Stimulated activated CD4-positive, alpha-beta T cell treated with anti-CD3 and anti-CD28 coated beads, TNF-alpha, amount 100 ng/mL, for 1 hour (primary cell): ENCODE measurements at places on chromosomes 5 and 9.

DNA sequence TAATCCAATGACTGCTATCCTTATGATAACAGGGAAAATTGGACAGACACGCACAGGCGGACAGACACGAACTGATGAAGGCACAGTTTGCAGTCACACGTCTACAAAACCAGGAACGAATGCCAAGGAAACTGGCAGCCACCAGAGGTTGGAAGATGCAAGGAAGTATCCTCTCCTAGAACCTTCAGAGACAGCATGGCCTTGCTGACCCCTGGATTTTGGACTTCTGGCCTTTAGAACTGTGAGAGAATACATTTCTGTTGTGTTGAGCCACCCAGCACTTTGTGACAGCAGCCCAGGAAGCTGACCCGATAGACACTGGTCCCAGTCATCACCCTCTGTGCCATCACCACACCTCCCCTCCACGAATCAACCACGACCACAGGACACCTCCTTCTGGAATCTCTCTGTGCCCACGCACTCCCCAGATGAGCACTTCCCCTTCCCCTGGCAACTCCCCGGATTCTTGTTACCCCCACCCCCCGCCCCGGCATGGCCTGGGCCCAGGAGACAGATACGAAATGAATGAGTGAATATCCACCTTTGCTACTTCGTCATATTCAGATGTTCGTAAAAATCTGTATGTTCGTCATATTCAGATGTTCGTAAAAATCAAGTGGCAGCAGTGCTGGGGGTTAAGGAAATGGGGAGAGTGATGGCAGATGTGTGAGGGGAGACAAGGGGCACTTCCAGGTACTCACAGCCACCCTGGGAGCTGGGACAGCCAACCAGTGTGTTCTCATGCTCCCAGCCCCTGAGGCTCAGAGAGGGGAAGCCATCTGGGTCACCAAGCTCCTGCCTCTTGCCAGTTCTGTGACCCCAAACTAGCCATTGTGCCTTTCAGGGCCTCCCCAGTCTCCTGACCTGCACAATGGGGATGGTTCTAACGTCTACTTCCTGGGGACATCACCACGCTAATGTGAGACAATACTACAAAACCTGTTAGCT, 18.5 kb downstream of the GBGT1 start:
- DNase-seq, result no peak

GRCh38 chr9:77177894-77178794, 810 bp downstream of the VPS13A start:
- DNase-seq, result peak; percentile 10

DNA sequence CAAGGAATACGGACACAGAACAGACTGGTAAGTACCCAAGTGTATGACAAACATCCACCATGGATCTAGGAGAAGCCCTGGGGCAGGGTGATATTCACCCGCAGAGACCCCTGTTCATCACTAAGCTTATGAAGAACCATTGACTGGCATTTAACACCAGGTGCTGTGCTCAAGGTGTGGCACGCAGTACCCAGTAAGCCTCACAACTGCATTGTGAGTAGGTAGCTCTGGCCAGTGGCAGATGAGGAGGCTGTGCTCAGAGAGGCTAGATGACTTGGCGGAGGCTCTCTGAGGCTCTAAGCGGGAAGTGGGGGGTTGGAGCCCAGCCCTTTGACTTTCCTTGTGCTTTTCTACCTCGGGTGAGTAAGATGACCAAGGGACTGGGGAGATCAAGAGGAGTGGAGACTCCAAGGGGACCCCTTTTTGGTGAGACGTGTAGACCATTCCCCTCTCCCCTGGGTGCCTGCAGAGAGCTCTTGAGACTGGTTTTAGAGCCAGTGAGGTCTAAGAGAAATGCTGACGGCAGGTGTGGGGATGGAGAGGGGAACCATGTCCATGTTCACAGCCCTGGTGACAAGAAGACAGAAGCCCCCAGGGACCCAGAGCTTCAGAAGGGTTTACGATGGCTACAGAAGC, 70.8 kb downstream of the IL6ST start:
- no peak for DNase-seq

- no peak for DNase-seq
These were observed 2.3 kb downstream of the FAM170A start for GRCh38 chr5:119631660-119632059.

GRCh38 chr9:128818839-128819715, 777 bp downstream of the ENDOG start:
- DNase-seq, result no peak

DNA sequence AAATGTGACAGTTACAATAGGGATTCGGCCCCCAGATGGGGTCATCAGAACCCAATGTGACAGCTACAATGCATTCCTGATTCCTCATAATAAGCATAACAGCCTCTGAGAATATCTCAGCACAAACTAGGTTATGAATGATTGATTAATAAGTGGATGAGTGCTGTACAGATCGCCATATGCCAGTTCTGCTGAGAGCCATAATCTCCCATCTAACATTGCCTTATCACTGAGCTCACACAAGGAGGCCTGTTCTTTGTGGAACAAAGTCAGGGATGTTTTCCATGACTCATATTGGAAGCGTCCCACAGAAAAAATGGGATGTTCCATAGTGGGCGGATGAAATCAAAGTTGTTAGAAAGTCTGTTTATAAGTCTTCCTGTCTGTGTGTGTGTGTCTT, 89.6 kb downstream of the KIF4B start:
- DNase-seq, result no peak

GRCh38 chr5:57007344-57007743, 55.4 kb upstream of the MIER3 start:
- DNase-seq, result no peak

DNA sequence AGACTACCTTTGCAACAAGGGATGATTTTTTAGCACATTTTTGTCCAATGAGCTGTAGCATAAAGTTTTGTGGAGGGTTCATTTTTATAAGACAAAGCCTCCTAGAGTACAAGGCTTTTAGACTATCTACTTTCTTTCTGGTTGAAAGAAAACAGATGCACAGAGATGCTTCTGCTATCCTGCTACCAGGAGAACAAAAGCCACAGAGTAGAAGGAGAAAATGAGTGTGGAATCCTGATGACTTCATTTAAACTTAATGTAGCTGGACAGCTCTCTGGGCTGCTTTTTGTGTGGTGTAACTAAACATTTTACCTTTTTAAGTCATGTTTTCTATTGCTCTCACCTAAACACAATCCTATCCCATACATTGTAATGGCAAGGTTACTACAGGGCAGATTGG, 1009.4 kb downstream of the TLE1 start:
- DNase-seq, result no peak

GRCh38 chr5:93130624-93131490, 450.2 kb downstream of the NR2F1-AS1 start:
- no peak for DNase-seq

GRCh38 chr9:127878001-127878651, 651 bp upstream of the AK1 start:
- DNase-seq, result no peak

DNA sequence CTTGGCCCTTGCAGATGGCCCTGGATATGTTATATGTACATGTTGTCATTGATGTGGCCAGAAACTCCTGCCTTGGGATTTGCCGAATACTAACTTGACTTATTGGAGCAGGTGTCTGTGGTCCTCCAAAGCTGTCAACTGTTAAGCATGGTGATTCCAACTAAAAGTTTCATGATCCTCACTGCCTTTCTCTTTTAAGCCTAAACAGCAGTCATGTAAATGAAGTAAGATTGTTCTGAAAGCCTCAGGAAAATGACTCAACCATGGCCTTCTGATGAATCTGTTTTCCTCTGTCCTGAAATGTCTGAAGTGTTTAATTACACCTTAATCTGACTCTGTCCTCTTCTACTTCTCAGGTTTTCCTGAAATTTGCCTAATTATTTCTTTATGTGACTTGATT, 245.0 kb downstream of the FAM114A2 start:
- no peak for DNase-seq

GRCh38 chr5:102223542-102224477, 72.3 kb downstream of the SLCO4C1 start:
- DNase-seq, result no peak

GRCh38 chr9:133203506-133204075, 5.5 kb downstream of the OBP2B start:
- DNase-seq, result no peak

DNA sequence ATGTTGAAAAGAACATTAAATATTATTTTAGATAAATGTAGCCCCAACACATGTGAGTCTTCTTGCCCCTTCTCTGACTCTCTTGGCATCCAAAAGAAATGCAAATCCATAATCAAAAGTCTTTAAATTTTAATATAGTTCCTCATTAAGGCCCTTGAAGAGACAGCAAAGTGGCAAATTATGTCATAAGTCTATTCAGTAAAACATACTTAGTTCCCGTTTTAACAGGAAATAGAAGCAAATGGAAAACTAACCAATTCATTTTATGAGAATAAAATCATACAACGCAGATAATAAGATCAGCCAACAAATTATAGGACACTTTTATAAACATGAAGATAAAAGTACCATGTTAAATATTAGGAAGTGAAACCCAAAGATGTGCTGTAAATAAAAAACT, 20.1 kb upstream of the IFNB1 start:
- no peak for DNase-seq

DNA sequence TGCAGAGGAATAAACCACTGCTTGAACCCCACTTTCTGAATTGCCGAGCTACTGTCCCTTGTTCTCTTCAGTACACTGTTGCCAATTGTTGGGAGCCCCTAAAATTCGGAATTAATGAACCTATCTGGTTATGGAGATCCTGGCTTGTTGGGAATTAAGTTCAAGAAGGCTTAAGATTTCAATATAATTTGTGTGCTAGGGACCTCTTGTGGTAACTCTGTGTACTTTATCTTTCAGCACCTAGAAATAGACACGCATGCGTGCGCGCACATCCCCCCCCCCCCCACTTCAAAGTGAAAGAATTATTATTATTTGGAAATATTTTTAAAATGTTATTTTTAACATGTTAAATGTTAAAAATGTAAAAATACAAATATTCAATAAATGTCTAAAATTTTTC, 53.3 kb upstream of the FAM169A start:
- no peak for DNase-seq

GRCh38 chr5:89922161-89922560, 487.4 kb downstream of the CETN3 start:
- DNase-seq, result no peak

DNA sequence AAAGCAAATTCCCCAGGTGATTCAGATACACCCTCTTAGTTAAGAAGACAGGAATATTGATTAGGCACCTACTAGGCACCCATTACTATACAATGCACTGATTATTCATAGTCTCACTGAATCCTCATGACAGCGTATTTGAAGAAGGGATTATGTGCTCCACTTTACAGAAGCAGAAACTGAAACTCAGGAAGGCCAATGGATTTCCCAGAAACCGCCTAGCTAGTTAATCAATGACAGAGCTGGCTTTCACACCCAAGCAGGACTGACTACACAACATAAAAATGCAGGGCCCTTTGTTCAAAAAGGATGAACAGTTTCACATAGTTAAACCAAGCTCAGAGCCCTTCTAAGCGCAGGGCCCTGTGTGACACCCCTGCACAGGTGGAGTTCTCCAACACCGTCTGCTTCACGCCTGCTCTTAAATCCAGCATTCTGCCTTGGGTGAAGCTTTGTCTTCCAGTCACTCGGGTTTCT, 117.3 kb downstream of the TTLL11 start:
- no peak for DNase-seq

GRCh38 chr9:137326445-137327065, 24.5 kb upstream of the NRARP start:
- no peak for DNase-seq

DNA sequence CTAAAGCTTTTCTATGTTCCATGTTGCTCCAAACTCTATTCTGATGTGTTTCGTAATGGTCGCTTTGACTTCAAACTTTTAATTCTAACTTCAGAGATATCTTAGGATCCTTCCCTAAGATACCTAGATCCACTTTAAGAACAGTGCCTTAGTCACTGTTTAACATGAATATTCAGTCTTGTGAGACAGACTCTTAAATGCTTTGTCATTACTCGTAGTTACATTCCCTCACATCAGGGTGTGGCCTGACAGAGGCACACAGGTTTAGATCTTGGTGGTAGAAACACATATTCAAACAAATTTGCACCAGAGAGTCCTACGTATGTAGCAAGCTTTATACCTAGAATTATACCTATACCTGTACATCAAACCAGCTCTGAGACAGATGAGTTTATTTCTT, 687.0 kb upstream of the C9orf72 start:
- DNase-seq, result no peak

GRCh38 chr9:137365056-137365455, 57.9 kb downstream of the EXD3 start:
- no peak for DNase-seq

DNA sequence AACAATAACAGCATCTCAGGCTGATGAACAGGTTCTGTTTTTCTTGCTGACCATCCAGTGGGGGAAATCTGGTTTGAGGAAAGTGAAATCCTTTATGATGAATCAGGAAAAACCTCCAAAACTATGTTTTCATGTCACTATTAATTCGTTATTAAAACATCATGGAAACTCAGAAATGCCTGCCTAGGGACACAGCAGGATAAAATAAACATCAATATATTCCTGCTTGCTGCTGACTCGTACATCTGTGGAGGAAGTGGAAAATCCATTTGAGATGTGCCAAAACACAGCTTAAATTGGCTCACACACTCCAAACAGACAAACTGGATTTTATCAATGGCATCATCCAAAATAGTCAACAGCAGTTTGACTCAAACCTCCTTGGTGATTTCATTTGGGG, 53.0 kb downstream of the TEK start:
- no peak for DNase-seq

DNA sequence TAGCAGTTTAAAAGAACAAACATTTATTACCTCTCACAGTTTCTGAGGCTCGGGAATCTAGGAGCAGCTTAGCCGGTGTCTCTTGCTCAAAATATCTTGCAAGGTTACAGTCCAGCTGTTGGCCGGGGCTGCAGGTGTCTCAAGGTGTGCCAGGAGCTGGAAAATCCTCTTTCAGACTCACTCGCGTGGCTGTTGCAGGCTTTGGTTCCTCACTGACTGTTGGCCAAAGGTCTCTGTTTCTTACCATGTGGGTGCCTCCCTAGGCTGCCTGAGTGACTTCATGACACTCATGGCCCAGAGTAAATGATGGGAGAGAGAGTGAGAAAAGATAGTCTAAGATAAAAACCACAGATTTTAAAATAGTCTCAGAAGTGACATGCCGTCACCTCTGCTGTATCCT, 43.8 kb downstream of the AOPEP start:
- no peak for DNase-seq

GRCh38 chr9:16131264-16131663, 578.4 kb downstream of the CCDC171 start:
- no peak for DNase-seq

DNA sequence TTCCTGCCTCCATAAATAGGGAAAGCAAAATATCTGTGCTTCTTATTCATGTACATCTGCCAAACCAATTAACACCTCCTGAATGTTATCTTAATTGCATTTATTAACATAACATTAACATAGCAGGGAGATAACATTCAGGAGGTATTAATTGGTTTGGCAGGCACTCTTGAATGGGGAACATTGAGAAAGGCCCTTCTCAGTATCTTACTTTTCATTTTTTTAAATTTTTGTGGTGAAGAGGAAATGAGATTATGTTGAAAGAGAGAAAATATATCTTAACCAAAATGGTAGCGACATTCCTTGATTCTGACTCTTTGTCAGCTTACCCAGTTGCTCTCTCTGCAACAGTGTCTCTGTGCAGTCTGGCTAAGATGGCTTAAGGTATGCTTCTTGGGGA, 100.4 kb upstream of the TLE1 start:
- no peak for DNase-seq

GRCh38 chr5:129241755-129242154, 147.2 kb downstream of the ISOC1 start:
- no peak for DNase-seq
